ENCODE measurements at places on chromosomes 6 and 20. TPM values are rescaled to one million over a fixed set of nuclear protein-coding genes. Genes with fewer than 3 reads are reported as not detected.

DNA sequence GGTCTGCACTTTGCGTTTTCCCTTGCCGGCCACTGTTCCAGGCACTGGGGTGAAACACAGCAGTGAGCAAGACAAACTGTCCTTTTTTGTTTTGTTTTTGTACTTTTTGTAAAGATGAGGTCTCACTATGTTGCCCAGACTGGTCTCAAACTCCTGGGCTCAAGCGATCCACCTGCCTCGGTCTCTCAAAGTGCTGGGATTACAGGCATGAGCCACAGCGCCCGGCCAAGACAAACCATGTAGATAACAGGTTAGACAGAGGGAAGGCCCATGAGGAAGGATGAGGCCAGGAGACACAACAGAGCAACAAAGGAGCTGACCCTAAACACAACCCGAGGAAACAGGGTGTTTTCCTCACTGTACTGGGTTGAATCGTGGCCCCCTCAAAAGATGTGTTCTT is 165.4 kb downstream of the NFATC2 start:
- DNase-seq, result no peak

- no peak for DNase-seq
These were observed 82.7 kb upstream of the NXT1 start for GRCh38 chr20:23267909-23268308.

DNA sequence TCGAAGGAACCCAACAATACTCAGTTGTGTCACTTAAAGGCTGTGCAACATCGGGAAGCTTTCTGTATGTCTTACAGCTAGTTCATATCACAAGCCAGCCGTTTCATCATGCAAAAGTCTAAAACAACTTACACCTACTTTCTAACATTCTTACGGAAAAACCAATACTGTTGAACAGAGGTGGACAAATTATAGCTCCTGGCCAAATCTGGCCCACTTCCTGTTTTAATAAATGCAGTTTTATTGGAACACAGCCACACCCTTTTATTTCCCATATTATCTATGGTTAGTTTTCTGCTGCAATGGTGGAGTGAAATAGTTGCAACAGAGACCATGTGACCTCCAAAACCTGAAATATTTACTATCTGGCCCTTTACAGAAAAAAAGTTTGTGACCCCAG is 46.6 kb downstream of the MYB start:
- DNase-seq, result no peak

DNA sequence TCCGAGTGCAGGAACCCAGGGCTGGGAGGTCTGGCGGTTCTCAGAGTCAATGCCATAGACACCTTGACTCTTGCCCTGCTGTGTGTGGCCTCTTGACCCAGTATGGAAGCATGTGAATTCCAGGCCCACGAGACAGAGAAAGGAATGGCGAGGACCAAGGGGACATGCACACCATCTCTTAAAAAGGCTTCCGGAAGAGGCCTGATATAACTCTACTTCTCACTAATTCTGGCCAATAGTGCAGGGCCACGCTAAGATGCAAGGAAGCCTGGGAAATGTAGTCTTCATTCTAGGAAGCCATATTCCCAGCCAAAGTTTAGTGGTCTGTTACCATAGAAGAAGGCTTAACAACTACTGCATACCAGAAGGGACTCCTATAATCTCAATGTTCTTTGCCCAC is 177.0 kb upstream of the KCNG1 start:
- DNase-seq, result no peak

DNA sequence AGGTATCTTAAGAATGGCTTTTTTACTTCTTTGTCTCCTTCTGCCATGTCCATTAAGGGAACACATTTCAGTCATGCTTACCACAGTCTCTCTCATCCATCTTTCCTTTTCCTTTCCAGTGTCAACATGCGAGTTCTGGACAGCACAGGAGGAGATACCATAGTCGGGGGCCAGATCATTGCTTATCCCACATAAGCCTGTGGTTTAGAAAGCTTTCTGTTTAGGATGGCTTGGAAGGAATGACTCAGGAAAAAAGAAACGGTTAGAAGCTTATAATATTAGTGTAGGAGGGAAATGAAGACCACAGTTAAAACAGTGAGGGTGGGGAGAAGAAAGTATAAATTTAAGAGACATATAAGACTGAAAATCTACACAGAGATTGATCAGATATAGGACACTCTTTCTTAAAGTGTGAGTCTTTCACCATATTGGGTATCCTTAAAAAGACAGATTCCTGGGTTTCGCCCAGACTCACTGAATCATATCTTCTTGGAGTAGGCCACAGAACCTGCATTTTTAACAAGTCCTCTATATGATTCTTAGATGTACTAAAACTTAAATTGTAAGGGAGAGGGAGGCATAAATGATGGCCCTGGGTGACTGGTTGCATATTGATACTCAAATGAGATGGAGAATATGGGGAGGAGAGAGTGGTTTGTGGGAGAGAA is 36.1 kb downstream of the DSE start:
- DNase-seq, result no peak

- DNase-seq, result no peak
These were observed 2.7 kb upstream of the SLC35B2 start for GRCh38 chr6:44260011-44260410.

C20orf141 gene
- not detected for total RNA-seq

DNA sequence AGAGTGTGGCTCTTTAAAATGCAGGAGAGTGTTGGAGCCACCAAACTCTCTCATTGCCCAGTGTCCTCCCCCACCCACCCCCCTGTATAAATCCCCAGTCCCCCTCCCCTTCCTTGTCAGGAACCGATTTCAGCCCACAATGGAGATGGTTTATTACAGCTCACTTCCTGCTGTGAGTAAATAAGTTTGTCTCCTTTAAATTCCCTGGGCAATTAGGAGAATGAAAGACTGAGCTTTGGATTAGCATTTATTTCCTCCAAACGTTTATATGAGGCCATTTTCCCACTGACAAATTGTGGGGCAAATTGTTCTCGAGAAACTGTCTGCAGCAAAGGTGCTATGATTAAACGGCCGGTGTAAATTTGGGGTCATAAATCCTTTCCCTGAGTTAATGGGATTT is 128.8 kb downstream of the DHX35 start:
- DNase-seq, result no peak

DNA sequence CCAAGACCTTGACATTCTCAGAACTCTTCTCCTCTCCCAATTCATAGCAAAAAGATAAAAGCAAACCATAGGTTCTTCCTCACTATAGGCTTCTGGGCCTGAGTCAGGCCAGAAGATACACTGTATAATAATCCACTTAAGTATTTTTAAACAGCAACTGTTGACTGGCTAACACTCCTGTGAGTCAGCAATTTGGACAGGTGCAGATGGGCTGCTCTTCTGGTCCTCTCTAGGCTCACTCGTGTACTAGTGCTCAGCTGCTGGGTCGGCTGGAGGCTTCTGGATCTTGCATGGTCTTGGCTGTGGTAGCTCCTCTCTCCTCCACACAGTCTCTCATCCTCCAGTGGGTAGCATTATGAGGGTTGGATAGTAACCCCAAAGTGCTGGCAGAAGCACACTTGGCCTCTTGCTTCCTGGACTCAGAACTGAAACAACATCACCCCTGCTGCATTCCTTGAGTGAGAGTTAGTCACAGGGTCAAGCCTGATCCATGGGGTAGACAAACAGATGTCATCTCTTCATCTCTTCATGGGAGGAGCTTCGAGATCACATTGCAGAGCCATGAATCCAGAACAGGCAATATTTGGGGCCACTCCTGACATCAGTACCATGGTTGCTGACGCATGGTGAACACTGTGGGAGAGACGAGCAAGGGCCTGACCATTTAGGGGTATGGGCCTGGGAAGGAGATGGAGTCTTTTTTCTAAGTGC is 86.9 kb downstream of the C6orf118 start:
- DNase-seq, result no peak

DNA sequence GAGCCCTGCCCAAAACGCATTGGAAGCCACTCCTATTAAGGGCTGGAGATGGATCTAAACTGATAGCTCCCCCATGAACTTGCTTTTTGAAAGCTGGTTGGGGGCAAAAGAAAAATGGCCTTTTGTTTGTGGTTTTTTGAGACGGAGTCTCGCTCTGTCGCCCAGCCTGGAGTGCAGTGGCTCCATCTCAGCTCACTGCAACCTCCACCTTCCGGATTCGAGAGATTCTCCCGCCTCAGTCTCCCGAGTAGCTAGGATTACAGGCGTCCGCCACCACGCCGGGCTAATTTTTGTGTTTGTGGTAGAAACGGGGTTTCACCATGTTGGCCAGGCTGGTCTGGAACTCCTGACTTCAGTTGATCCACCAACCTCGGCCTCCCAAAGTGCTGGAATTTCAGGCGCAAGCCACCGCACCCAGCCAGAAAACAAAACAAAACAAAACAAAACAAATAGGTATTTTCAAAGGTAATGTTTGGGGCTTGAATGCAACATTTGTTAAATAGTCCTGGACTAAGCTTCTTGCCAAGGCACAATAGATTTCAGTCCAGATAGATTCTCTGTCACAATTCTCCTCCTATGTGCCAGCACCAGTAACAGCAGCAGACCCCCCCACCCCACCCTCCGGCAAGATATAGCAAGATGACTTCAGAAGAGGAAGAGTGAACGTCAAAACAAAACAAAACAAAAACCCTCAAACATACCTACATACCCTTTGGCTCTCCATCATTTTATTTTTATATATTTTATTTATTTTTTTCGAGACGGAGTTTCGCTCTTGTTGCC is 26.5 kb upstream of the ABT1 start:
- DNase-seq, result no peak

Data from dermis microvascular lymphatic vessel endothelial cell (primary cell).